ENCODE measurements at places on chromosomes 6 and 20.

DNA sequence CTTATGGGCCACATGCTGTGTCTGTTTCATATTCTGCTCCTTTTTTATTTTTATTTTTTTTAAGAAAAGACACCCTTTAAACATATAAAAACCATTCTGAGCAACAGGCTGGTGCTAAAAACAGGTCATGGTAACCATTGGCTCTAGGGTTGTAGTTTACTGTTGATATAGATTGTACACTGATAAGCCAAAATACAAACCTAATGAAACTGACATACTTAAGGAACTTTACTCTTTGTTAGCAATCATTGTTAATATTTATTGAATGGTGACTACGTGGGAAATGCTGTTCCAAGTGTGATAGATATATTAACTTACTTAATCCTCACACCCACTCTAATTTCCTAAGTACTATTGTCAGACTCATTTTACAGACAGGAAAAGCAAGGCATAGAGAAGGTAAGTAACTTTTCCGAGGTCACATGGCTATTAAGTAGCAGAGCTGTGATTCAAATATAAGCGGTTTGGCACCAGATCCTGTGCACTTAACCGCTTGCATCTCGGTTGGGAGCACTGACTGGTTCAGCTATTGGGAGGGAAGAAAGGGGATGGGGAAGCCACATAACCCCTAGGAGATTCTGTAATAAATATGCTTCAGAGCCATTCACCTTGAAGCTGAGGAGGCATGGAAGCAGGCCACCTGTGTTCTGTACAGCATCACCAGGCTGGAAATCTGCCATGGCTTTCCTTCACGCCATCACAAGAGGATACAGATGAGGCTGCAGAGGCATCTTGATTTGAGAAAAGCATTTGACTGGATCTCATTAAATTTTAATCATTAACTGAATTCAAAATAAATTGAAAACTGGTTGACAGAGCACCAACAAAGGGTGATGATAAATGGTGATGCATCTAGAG, 4.9 kb downstream of the TRAF3IP2 start:
- DNase-seq = no peak
- H3K27ac ChIP-seq = peak overlapping the region; percentile 96
- H3K4me1 ChIP-seq = peaks cover 79% of the 10 kb centered on the region
- no peak overlapping the region for H3K4me3 ChIP-seq

- H3K27me3 ChIP-seq = peaks cover 5% of the 10 kb centered on the region
- H3K4me1 ChIP-seq = no peaks in the 10 kb centered on the region
- no peaks in the 10 kb centered on the region for H3K36me3 ChIP-seq
Measured at GRCh38 chr6:40482532-40482931, 104.6 kb downstream of the LRFN2 start.

DNA sequence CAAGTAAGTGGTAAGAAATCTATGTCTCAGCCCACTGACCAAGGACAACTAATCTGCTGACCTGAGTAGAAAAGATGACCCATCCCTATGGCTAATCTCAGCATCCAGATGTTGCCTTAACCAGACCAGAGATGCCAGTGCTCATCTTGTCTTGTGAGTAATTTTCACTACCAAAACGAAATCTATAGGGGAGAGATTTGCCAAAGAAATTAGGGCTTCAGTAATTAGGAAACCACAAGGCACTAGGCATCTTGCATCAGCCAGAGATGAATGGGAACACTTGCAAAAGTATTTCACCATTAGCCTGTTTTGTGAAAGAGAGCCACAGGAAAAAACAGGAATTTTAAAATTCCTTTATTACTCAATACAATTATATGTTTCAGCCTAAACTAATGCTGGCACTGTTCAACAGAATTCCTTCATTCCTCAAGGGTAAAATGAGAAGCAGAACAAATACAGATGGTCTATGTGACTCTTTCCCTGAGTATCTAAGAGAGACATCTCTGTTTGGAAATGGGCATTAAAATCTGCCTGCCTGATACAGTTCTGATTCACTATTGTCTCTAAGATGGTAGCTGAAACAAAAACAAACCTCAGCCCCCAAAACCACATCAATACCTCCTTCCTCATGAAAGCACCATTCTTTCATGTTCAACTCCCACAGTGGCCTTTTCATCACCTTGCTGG, 87.8 kb downstream of the GMDS start:
- no peak overlapping the region for H3K27ac ChIP-seq
- DNase-seq = no peak
- no peak overlapping the region for H3K4me3 ChIP-seq

DNA sequence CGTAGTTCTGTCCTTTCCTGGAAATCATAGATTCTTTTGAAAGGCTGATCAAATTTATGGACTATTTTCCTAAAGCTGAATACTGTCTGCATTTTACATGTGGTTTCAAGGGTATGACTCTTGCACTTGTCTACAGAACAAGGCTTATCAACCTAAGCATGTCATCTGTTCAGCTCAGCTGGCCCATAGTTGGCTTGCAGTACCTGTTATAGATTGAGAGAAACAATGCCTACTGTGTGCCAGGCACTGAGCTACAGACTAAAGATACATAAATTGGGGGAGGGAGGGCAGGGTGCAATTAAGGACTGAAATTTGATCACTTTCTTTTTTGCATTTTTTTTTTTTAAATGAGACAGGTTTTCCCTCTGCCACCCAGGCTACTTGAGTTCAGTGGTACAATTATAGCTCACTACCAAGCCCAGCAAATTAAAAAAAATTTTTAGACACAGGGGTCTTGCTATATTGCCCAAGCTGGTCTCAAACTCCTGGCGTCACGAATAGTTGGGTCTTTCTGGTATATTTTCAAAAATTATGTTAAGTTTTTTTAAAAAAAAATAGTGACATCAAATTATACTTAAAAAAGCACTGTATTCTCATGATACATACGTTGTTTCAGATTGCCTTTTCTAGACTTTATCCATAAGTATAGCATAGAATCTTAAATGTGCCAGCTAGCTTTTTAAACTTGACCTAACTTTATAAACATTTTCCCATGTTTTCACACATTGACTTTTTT, 52.2 kb downstream of the RREB1 start:
- DNase-seq = no peak
- no peaks in the 10 kb centered on the region for H3K27me3 ChIP-seq
- no peaks in the 10 kb centered on the region for H3K36me3 ChIP-seq
- peaks cover 10% of the 10 kb centered on the region for H3K4me1 ChIP-seq

- H3K36me3 ChIP-seq = no peaks in the 10 kb centered on the region
- H3K4me1 ChIP-seq = peaks cover 59% of the 10 kb centered on the region
- DNase-seq = peak; percentile 83
Measured at GRCh38 chr20:41392871-41393704, 26.5 kb upstream of the EMILIN3 start.

DNA sequence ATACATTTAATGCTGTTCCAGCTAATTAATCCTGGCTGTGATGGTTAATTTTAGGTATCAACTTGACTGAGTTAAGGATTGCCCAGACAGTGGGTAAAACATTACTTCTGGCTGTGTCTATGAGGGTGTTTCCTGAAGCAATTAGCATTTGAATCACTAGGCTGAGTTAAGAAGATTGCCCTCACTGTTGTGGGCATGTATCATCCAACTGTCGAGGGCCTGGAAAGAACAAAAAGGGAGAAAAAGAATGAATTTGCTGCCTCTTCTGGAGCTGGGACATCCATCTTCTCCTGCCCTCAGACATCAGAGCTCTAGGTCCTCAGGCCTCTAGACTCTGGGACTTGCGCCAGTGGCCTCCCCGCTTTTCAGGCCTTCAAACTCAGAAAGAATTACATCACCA, 34.3 kb downstream of the SDHAF4 start:
- H3K27ac ChIP-seq = no peak overlapping the region
- no peaks in the 10 kb centered on the region for H3K36me3 ChIP-seq
- H3K4me1 ChIP-seq = no peaks in the 10 kb centered on the region
- DNase-seq = no peak
- H3K27me3 ChIP-seq = no peaks in the 10 kb centered on the region

Measured in heart left ventricle (tissue), 16 donors.